ENCODE measurements at places on chromosomes 1 and 21.

GRCh38 chr1:71572038-71572437, 491.2 kb upstream of the ZRANB2 start:
- no peak for DNase-seq

GRCh38 chr1:240706150-240706935, 94.4 kb upstream of the GREM2 start:
- DNase-seq = no peak

GRCh38 chr1:202112859-202113689, 9.6 kb upstream of the GPR37L1 start:
- no peak for DNase-seq

- DNase-seq = peak; percentile 50
These were observed 491 bp downstream of the PER3 start for GRCh38 chr1:7784492-7785071.
